COR-L47 (cell line): ENCODE measurements at places on chromosomes 11 and 22.

DNA sequence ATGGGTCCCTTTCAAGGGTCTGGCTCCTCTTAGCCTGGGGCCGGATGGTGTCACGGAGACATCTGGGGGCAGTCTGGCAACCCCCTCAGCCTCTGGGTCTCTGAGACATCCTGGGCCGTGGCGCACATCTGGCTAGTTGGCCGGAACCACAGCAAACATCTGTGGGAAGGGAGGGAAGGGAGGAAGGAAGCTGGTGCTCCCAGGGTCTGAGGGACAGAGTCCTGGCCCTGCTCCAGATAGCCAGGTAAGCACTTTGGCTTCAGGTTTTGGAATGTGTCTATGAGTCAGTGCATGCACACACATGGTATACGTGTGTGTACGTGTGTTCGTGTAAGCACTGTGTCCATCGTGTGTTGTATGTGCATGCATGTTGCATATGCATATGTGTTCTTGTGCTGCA lies 225.1 kb downstream of the MN1 start:
- no peak for DNase-seq

DNA sequence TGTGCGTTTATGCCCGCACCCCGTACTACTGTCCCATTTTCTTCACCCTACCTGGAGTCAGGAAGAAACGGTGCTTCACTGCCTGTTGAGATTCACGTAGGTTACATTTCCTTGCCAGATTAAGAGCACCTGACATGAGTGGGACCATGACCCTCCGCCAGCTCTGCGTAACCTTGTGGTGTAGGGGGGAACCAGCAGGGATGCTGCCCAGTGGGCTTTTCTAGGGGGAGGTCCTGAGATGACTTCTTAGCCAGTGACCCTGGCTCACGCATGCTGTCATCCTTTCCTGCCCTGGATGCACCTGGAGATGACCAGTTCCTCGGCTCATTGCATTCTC lies 967 bp upstream of the ARVCF start:
- no peak for DNase-seq

- no peak for DNase-seq
Measured at GRCh38 chr11:16727806-16728205, 10.6 kb upstream of the C11orf58 start.

GRCh38 chr22:31239771-31240370 lies 27.8 kb downstream of the LIMK2 start:
- no peak for DNase-seq
